ENCODE measurements at places on chromosomes 7 and 10.
A peak's percentile ranks its signal among the peaks of the same experiment; 100 is the strongest.

- no peak for DNase-seq
Measured at GRCh38 chr7:3981281-3981680, 680.2 kb downstream of the SDK1 start.

DNA sequence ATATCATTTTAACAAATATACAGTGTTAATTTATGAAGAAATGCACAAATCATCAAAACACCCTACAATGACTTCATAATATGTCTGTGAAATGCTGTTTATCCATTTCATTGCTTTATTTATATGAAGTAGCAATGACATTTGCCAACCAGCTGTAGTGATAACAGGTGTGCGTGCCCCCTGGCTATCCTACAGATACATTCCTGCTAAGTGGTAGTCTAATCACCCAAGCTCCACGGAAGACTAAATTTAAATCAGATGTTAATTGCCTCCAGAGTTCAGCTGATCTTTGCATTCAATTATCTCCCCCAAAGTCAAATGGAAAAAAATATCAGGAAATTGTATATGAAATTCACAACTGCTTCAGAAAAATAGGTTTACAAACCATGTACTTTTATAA, 1164.2 kb upstream of the LRRN3 start:
- no peak for DNase-seq

DNA sequence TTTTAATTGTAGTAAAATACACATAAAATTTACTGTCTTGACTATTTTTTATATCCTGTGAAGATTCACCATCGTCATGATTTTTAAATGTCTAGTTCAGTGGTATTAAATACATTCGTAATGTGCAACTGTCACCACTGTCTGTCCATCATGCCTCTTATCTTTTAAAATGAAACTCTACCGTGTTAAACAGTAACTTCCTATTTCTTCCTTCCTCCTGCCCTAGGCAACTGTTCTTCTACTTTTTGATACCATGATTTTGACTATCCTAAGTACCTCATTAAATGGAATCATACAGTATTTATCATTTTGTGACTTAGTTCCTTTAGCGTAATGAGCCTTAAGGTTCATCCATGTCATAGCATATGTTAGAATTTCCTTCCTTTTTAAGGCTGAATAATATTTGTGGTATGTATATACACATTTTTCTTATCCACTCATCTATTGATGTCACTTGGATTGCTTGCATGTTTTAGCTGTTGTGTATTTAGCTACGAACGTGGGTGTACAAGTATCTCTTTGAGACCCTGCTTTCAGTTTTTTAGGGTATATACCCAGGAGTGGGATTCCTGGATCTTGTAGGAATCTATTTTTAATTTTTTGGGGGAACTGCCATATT, 13.5 kb downstream of the SLK start:
- no peak for DNase-seq

- no peak for DNase-seq
Measured at GRCh38 chr10:16690417-16690816, 126.8 kb downstream of the RSU1 start.

- DNase-seq = peak; percentile 9
Measured at GRCh38 chr10:6877722-6878392, 297.8 kb upstream of the PRKCQ start.

DNA sequence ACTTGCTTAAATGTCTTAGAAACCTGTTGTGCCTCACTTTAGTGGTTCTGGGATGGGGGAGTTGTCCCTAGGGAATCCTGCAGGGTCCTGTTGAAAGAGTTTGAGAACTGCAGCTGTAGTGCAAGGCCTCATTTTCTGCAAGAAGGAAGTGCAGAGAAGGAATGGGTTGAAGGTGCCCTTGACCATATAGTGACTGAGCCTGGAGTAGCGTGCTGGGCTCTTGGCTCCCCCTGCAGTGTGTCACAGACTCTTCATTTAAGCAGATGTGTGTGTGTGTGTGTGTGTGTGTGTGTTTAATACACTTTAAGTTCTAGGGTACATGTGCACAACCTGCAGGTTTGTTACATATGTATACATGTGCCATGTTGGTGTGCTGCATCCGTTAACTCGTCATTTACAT, 92.2 kb downstream of the GRK5 start:
- DNase-seq = peak; percentile 52

DNA sequence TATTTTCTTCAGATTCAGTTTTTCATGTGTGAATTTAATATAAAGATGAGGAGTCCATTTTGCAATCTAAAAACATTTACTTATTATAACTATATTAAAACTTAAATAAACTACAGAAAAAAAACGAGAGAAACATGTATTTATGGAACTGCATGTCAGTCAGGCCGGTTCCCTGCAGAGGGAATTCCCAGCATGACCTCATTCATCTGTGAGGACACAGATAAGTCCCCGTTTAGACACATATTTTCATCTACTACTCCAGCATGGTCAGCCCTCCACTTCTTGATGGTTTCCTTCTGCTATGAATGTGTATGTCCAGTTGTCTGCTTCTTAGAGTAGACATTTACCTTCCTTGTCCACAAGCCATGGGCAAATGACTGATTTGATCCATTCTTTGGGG, 339.1 kb downstream of the SEMA3D start:
- DNase-seq = no peak

DNA sequence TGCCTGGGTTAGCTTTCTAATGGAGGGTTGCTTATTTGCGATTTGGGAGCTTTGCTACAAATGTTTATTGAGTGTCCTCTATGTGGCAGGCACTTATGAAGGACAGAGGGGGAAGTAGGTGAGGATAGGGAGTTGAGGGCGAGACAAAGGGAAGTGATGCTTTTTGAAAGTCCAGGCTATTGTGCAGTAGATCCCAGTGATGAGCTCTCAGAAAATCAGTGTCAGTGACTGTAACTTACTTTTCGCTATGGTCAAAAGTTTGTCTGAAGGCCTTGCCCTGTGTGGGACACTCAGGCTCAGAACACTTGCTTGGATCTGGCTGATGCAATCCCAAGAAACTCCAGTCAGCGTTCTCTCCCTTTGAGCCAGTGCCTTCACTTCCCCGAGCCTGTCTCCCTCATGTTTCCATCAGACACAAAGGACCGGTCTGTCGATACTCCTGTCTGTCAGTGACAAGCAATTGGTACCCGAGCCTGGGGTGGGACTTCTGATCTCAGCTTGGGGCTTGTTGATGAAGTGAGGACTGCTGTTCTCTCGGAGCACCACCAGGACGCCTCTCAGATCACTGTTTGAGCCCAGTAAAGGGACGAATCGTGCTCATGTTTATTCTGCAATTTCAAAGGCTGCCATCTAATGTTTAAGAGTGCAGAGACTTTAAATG, 63.1 kb upstream of the SORCS3 start:
- peak; percentile 17 for DNase-seq

DNA sequence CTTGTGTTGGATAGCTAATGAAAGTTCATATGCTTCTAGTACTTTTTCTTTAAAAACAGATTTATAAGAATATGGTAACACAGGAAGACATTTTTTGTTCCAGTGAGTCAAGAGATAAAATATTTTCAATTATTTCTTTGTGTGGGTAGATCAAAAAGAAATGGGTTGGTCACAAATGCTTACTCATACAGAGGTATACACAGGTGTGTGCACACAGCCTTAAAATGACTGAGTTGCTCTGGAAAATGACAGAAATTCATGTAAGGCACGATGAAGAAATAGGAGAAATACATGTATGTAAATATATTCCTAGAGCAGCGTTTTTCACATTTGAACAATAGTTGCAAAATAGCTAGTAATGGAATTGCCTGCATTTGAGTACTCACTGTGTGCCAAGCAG, 66.0 kb downstream of the ST7 start:
- DNase-seq = no peak

DNA sequence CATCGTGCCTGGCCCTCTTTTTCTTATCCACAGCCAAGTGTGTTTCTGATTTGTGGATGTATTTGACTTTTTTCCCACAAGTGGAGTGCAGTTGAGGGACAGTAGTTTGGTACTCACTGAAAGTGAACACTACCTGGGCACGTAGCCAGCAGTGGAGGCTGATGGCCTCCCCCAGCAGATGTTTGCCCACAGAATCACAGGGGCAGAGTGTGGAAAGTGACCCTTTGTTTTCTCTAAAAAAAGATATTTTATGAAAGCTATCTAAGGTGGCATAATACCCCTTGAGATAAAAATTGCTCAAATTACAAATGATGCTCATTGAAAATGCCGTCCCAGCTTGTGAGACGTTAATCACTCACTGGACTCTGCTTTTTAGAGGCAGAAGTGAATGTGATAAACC, 29.1 kb downstream of the WDR37 start:
- DNase-seq = no peak

DNA sequence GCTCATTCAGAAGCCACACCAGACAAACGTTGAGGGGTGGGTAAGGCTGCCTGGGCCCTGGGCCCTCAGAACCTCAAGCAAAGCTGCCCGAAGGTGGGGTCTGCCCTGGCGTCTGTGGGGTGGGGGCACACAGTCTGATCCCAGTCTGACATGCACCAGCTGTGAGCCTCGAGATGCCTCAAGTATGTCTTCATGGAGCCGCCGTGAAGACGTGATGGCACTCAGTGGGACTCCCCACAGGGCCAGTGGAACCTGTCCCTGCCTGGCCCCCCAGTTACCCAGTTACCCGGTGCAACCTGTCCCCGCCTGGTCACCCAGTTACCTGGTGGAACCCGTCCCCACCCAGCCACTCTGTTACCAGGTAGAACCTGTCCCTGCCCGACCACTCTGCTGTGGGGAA, 351.2 kb downstream of the PTPRN2 start:
- no peak for DNase-seq

DNA sequence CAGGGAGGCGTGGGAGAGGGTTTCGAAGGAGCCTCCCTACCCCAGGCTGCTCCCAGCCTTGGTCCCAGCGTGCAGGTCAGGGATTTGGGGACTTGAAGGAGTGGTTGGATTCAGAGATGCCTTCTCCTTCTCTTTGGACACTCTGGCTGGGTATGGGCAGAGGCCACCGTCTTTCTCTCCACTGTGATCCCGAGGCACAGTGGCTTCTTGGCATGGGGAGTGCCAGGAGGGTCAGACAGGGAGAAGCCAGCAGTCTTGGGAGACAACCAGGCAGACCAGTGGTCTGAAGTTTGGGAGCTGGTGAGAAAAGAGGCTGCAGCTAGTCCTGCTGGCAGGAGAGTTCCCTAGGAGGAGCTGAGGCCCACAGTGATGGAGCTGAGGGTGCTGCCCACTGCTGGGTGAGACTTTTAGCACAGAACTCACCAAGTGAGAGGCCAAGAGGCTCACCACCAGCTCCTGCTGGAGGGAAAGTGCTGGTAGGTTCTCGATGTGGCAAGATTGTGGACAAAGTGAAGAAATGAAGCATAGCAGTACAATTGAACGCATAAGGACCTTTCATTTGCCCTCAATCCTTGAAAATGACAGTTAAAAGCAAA, 35.2 kb upstream of the WDFY4 start:
- DNase-seq = no peak

DNA sequence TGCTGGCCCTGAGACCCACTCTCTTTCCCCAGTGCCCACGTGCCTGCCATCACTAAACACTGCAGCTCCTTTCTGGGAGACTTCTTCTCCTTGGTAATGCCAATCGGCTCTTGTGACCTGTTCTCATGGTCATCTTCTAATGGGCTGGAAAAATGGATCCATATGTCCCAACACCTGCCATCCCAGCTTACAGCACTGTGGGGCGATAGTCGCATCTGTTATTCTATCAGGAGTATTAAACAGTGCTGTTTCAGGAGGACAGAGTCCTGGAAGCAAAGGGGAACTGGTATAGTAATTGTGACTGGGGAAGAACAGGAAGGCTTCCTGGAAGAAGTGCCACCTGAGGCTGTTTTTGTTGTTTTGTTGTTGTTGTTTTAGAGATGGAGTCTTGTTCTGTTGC, 411.2 kb downstream of the GLRX3 start:
- no peak for DNase-seq

DNA sequence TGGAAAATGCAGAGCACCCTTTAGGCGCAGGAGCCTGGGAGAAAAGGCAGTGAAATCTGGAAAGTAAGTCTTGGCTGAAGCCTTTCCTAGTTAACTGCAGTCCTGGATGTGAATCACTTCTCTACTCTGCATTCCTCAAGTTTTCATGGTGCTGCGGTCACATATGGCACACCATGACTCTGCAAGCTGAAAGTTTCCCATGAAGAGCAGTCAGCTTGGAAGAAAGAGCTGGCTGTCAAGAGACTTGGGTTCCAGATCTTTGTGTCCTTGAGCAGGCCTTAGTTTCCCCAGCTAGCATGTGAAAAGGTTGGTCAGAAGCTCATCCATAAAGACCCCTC, 548.3 kb downstream of the SORCS3 start:
- no peak for DNase-seq
